KBM-7 (cell line): ENCODE measurements at places on chromosomes 1 and 21.
A peak's percentile ranks its signal among the peaks of the same experiment; 100 is the strongest.

DNA sequence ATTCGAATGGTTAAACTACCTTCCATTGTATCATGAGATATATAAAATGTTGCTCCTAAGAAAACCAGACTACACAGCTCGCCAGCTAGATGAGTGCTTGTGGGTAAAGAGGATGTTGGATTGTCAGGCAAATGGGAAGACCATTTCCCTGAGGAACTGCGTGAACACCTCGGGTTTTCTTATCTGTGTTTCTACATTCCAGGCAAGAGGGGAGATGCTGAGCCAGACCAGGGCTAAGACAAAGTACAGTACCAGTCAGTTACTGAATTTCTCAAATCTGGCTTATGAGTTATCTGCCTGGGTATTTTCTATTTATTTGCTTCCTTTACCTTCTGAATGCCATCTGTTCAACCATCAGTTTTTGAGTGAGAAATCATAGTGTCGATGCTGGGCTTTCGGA lies 170.8 kb downstream of the PLA2G4A start:
- no peak for DNase-seq

- DNase-seq: no peak
Observed at GRCh38 chr1:55888685-55889317, 673.6 kb upstream of the USP24 start.

DNA sequence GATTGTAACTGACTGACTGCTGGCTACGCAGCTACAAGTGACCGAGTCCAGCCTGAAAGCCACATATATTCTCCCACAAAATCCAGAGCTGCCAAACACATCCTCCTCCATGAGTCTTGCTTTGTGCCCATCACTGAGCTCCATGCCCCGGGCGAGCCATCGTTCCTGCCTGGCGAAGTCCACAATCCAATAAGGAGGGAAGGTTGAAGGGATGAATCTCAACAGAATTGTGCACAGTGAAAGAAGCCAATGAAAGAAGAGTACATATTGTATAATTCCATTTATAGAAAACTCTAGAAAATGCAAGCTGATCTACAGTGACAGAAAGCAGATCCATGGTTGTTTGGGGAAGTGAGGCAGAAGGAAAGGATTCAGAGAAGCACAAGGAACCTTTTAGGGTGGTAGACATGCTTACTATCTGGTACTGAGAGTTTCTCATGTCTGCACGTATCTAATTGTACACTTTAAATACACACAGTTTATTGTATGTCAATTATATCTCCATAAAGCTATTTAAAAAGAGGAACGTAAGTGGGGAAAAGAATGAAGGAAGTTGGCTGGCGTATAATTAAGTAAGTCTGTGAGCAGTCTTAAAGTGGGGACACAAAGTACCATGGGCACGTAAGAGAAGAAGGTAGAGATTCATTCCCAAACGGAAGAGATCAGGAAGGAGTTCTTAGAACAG lies 115.9 kb upstream of the JUN start:
- DNase-seq: peak; percentile 49

DNA sequence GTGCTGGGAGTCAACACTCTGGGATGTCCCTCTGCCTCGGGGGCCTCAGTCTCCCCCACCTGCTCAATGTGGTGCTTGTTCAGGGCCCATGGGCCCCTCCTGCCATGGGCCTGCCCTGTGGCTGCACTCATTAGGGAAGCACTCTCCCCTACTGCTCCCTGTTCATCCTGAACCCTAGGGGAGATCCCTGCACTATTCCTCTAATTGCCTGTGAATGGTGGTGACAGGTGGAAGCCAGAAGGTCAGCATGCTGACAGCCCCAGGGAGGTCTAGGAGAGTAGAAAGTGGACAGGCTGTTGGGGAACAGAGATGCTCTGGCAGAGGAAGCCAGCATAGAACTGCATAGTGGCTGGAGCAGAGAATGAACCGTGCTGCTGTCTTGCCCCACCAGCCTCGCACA lies 217.6 kb downstream of the TRABD2B start:
- no peak for DNase-seq

GRCh38 chr21:32976791-32977190 lies 48.9 kb upstream of the OLIG2 start:
- DNase-seq: no peak

GRCh38 chr1:36585569-36586548 lies 103.1 kb upstream of the CSF3R start:
- DNase-seq: no peak

GRCh38 chr1:203636291-203636690 lies 9.7 kb downstream of the ATP2B4 start:
- DNase-seq: no peak

DNA sequence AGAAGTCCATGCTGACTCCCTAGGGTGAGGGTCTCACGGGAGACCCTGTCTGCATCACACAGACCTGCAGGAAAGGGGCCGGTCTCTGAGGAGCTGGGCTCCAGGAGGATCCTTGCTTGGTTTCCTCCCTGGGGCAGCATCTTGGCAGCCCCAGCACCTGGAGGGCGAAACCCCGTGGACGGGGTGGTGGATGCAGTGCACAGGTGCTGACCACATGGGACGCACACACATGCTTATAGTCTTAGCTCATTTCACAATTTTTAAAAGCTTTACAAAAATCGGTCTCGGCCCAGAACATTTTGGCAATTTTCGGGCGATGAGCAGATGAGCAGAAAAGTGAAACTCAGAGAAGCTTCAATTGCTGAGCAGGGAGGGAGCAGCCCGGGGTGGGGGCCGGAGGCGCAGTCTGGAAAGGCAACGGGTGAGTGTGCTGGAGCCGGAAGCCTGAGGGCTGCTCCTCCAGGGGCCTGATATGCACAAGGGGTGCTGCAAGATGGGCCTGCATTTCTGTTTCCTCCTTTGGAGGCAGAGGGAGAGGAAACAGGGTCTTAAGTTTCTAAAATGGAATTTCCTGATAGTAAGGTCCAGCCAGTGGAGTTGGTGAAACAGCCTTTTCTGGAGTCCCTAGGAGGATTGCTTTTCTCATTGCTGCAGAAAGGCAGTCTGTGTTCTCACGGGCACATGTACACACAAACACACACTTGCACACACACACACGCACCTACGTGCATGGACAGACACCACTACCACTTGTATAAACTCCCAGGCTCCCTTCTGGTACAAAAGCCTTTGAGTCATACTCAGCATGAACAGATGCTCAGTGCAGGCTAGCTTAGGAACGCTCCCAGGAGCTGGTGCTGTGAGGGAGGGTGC lies 60.6 kb downstream of the SCCPDH start:
- no peak for DNase-seq

DNA sequence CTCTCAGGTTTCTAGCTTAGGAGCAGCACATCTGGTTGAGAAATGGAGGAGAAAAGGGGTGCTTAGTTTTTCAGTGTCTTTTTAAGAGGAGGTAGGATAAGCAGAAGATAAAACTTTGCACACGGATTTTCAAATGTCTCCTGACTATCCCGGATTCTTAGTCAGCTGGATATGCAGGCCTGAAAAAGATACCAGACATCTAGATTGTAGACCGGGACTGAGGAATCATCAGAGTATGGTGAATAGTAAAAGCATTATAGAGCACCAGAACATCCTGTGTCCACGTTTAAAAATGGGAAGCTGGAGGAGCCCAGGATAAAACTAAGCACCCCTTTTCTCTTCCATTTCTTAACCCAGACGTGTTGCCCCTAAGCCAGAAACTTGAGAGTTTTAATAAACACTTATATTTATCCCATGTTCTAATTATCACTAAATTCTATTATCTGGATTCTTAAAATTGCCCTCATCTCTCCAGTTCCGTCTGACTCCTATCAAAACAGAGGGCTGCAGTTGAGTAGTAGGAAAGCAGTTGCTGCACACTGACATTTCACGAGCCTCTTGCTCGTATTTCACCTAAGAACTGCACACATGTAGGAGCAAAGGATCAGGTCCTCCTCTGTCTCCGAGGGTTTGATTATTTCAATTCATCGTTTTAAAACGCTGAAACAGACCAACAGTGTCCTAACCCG lies 609 bp downstream of the PIGK start:
- DNase-seq: no peak

GRCh38 chr1:162229549-162229948 lies 147.1 kb downstream of the SPATA46 start:
- no peak for DNase-seq

- DNase-seq: no peak
Observed at GRCh38 chr1:95021805-95022643, 50.7 kb downstream of the ALG14 start.

DNA sequence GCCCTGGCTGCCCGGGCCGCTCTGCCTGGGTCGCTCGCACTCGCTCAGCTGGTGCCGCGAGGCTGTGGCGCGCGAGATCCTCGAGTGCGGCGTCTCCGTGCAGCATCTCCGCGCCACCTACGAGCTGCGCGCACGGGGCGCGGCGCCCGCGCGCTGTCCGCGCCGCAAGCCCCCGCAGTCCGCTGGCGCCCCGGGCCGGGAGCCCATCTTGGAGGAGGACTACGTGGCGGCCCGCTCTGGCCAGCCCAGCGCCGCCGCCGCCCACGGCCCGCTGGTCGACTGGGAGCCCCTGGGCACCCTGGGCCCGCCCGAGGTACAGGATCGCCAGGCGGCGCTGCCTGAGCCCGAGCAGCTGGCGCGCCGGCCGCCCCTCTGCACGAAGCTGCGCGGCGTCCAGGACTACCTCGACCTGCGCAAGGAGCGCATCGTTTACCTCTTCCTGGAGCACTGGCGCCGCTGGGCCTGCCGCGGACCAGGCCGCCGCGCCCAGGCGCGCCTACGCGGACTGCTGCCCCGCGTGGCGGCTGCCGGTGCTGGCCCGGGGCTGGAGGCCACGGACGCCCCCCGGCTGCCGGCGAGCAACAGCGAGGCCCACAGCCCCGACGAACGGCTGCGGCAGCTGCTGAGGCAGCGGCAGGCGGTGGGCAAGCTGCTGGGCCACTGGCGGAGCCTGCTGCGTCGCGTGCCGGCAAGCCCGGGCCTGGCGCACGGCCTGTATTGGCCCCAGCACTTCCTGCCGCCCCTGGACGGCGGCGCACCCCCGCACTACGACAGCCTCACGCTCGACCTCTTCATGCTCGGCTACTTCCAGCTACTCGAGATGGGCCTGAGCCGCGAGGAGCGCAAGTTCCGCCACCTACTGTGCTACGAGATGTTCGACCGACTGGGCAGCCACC lies 10.9 kb downstream of the TNFRSF25 start:
- DNase-seq: peak; percentile 37

DNA sequence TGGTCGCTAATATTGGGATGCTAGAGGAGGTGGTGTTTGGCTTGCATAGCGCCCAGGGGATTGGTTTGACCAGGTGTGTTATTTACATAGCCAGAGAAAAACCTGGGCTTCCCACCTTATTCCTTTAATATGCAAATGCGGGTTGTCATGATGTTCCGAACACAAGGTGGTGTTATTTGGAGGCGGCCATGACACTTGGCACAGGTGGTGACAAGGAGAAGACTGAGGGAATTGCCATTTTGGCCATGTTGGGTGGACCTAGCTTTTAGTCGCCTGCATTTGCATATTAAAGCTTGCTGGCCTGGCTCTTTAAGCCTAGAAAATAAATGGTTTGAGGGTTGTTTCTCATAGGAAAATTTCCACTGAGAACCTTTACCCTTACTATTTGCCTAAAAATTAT lies 490.5 kb downstream of the SIPA1L2 start:
- no peak for DNase-seq

GRCh38 chr21:14452727-14453241 lies 69.8 kb upstream of the HSPA13 start:
- DNase-seq: peak; percentile 40
